Activated CD4-positive, alpha-beta memory T cell treated with anti-CD3 and anti-CD28 coated beads for 36 hours (primary cell): ENCODE measurements at places on chromosomes 16 and 17.

DNA sequence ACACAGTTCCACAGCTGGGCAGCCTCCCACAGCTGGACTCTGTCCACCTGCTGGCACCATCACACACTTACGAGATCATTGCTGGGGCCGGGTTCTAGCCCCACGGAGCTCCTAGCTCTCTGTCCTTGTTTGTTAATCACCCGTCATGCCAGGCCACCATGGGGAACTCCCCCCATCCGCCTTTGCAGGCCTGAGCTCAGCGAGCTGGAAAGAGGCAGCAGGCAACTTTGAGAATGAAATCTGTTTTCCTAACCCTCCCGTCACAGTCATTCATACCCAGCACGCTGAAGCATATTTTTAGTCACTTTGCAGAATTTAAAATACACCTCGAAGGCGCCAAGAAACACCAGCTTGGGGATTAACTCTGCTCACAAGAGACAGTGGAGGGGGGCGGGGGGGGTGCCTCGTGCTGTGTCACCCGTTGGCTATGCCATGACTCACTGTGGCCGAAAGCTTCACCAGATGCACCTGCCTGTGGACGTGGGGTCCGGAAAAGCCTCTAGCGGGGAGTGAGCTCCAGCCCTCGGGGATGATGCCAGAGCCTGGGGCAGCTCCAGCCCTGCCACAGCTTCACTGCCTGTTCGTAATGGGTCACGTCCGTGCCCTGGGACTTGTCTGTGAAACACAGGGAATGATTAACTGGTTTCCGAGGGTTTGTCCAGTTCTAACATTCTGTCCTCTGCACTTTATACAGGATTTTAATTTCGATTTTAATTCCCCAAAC lies 1.4 kb upstream of the SPNS2 start:
- no peak for DNase-seq

DNA sequence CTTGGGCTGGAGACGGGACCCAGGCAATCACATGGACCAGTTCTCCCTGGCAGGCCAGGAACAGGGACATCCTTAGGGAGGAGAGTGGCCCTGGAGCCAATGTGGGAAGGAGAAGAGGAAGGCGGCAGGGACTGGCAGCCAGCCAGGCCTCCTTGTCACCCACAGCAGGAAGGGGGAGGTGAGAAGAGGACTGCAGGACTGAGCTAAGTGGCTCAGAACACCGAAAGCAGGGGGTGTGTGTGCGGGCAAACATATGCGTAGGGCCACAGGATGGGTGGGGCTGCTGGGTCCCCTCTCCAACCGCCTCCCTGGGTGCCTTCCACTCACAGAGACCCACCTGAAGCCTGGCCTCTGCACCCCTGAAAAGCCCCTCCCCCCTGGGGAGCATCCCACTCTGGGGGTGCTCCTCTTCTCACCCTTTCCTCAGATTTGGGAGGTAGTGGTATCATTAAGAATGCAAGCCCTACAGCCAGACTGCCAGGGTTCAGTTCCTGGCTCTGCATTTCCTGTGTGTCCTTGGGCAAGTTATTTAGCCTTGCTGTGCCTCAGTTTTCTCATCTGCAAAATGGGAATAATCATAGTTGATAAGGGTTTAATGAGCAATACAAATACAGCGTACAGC lies 8.1 kb downstream of the PNMT start:
- DNase-seq, result peak; percentile 67

- no peak for DNase-seq
Observed at GRCh38 chr16:54334208-54334607, 47.6 kb upstream of the IRX3 start.

GRCh38 chr16:73997340-73997711 lies 299.3 kb upstream of the PSMD7 start:
- no peak for DNase-seq

GRCh38 chr17:38320482-38320881 lies 23.3 kb downstream of the GPR179 start:
- no peak for DNase-seq

DNA sequence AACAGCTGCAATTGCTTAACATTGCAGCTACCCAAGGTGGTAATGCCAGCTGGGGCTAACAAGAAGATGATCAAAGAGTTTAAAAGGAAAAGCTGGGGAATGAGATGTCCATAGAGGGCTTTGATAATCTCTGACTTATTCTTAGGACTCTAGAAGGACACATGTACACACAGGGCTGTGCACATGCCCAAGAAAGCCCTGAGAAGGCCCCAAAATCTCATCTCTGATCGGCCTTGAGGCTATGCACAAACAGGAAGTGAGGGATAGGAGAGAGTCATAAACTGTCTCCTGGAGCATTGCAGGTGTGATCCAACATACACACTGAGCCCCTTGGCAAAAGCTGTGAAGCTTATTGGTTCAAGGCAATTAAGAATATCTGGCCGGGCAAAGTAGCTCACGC lies 17.2 kb upstream of the RABEP1 start:
- DNase-seq, result no peak

DNA sequence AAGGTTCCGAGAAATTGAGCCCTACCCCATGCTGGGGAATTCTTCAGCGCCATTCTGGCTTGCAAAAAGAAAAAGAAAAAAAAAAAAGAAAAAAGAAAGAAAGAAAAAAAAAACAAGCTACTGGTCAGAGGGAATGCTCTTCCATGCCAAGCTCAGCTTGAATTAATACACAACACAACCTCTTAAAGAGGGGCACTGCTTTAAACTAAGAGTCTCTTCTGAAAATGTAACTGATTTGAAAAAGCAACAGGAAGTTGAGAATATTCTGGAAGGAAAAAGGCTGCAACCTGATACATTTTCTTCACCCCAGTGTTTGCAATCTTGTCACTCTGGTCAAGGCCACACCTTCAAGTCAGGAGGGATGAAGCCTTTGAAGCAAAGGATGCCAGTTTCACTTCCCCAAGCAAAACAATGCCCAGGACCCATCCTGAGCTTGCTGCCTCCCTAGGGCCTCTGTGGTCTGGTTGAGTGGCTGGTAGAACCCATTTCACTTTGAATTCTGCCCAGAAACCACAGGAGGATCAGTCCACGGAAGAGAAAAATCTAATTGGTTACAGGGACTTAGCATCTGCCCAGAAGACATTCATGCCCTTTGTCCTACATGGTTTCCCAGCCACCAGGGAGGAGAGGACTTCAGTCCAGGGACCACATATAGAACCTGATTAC lies 389.7 kb downstream of the SOX9 start:
- DNase-seq, result no peak
